ENCODE measurements at places on chromosomes 3 and 15. TPM values are rescaled to one million over a fixed set of nuclear protein-coding genes. Genes with fewer than 3 reads are reported as not detected.

- no peak for DNase-seq
Measured at GRCh38 chr3:180749796-180750195, 70.5 kb upstream of the CCDC39 start.

GRCh38 chr3:71629711-71630110 is 46.2 kb upstream of the FOXP1 start:
- peak; percentile 22 for DNase-seq

DNA sequence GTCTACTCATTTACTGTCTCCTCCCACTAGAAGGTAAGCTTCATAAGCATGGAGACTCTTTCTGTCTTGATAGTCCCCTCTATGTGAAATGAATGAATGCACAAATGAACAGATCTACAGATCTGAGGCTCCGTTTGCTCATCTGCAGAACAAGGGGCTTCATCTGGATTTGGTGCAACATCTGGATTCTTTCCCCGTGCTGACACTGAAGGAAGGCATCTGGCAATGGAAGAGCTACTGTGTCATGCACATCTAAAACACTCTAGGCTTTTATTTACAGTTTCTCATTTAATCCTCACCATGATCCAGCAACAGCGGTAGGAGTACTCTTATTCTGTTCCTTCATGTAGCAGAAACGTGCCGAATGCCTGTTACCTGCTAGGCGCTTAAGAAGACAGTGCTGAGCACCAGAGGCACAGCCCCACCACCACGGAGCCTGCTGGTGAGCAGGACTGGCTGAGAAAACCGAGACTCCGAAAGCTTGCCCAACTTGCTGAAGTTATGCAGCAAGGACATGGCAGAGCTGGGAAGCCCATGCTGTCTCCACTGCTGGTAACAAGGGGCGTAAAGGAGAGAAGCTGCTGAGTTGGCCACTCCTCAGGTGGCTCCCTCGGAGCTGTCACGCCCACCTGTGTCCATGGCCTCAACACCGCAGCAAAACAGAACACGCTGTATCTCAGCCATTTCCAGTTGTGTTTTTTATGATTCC is 31.1 kb downstream of the LSM3 start:
- DNase-seq = no peak

- DNase-seq = no peak
Measured at GRCh38 chr3:96991800-96992365, 177.5 kb downstream of the EPHA6 start.

GRCh38 chr15:39756806-39757522 is 25.7 kb downstream of the FSIP1 start:
- DNase-seq = no peak

DNA sequence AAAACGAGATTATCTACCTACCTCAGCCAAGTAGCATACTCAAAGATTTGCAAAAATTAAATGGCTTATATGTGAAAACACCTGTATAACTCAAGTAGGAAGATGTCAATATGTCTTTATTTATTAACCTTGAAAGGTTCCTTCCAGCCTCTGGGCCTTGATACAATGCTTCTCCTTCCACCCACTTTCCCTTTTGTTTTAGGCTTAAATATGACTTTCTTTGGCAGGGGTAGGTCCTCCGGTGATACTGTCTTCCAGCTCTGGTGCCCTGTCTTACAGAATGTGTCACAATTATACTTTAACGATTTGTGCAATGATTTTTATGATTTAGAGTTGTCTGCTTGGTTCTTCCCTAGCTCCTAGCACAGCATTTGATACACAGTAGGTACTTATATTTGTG is 4.1 kb downstream of the LINS1 start:
- no peak for DNase-seq

Gene GPR62
- polyA plus RNA-seq = 0.01 TPM

Gene ISLR2
- polyA plus RNA-seq = 5.6 TPM

DNA sequence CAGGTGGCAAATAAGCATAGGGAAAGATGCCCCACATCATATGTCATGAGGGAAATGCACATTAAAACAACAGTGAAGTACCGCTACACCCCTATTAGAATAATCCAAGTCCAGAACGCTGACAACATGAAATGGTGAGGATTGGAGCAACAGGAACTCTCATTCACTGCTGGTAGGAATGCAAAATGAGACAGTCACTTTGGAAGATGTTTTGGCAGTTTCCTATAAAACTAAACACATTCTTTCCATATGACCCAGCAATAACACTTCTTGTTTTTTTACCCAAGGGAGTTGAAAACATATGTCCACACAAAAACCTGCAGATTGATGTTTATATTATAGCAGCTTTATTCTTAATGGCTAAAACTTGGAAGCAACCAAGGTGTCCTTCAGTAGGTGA is 116.4 kb upstream of the TOPAZ1 start:
- no peak for DNase-seq

Gene APOD
- polyA plus RNA-seq = 235 TPM

DNA sequence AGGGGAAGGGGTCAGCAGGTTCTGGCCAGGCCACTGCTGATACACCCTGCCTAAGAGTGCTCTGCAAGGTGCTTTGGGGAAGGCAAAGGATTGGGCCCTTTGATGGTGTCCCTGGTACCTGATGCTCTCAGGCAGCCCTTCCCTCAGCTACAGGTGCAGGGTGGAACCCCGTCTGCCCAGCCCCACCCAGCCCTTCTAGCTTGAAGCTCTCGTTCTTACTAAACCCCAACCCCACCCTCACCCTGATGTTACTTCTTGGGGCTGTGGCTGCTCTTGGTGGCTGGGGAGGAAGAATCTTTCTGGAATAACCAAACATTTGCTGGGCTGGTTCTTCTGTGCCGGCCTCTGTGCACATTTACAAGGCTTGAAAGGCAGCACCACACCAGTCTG is 6.4 kb downstream of the GNAI2 start:
- DNase-seq = no peak

- DNase-seq = no peak
Measured at GRCh38 chr3:151432616-151433372, 28.1 kb downstream of the IGSF10 start.

Gene CHRNA5
- 0.51 TPM for polyA plus RNA-seq

- no peak for DNase-seq
Measured at GRCh38 chr3:37990527-37990926, at the start of gene VILL. VILL (plus strand) TSS chr3:37990786; CDS start chr3:37993673, 2,887 bp downstream.

DNA sequence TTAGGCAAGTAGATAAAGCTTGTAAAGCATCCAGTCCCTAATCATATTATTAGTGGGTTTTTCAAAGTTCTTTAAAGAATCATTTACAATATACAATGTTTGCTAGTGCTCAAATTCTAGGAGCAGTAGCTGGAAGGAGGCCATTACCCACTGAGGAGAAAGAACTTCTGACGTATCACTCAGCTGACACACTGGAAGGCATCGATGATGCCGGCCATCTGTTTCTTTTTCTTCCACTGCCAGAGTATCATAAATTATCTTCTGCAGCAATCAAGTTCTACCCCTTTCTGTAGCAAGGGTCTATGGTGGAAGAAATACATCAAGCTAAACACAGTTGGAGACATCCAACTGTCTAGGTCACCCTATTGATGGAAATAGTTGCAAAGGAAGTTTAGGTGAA is 243.2 kb upstream of the LRRN1 start:
- no peak for DNase-seq

Gene SLC22A13
- polyA plus RNA-seq = 0.03 TPM

Gene CCDC71
- polyA plus RNA-seq = 16.3 TPM
